RPMI7951 (cell line): ENCODE measurements at places on chromosomes 13 and 19. TPM values are rescaled to one million over a fixed set of nuclear protein-coding genes. Genes with fewer than 3 reads are reported as not detected.
A peak's percentile ranks its signal among the peaks of the same experiment; 100 is the strongest.

GRCh38 chr19:46571495-46571894 is 29.6 kb upstream of the CALM3 start:
- DNase-seq: peak; percentile 27

- DNase-seq: no peak
Measured at GRCh38 chr13:67642657-67643056, 412.5 kb upstream of the PCDH9 start.

- peak; percentile 54 for DNase-seq
Measured at GRCh38 chr13:41577436-41577835, 120.1 kb downstream of the RGCC start.

DNA sequence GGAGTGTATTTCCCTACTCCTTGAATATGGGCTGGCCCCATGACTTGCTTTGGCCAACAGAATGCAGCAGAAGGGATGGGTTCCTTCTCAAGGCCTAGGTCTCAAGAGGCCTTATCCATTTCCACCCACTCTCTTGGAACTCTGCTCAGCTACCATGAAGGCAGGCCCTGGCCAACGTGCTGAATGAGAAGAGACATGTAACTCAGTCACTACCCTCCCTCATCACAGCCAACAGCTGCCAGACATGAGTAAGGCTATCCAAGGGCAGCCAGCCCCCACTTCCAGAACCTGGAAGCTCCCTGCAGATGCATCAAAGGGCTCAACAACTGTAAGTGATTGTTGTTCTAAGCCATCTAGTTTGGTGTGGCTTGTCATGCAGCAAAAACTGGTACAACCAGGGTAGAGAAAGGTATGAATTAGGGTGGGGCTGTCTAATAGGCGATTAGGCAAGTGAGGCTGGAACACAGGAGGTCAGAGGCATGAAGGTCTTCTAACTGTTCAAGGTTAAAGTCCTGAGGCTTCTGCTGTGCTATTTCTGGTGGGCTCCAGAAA is 1.4 kb upstream of the RASL11A start:
- no peak for DNase-seq

GRCh38 chr13:59413126-59413525 is 750.6 kb downstream of the DIAPH3 start:
- DNase-seq: no peak

- DNase-seq: peak; percentile 99
Measured at GRCh38 chr19:35745328-35746086, at the start of the genes PSENEN and U2AF1L4. Gene PSENEN (plus strand): TSS chr19:35745651. CDS start chr19:35745931, 280 bp downstream. Gene U2AF1L4 (minus strand): TSS chr19:35745418. CDS start chr19:35745391, 27 bp downstream.

DNA sequence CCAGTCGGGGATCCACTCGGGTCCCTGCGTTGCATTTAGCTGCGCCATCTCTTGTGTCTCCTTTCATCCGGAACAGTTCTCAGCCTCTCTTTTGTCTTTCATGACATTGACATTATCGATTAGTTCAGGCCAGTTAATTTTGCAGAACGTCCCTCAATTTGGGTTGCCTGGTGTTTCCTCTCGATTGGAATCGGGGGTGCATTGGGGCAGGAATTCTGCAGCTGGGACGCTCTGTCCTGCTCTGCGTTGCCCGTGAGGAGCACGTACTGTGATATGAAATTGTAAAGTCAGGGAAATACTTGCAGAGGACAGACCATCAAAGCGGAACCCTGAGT is 22.4 kb downstream of the MARK4 start:
- no peak for DNase-seq

GRCh38 chr13:113584870-113585671 is 518 bp downstream of the TFDP1 start:
- no peak for DNase-seq

DNA sequence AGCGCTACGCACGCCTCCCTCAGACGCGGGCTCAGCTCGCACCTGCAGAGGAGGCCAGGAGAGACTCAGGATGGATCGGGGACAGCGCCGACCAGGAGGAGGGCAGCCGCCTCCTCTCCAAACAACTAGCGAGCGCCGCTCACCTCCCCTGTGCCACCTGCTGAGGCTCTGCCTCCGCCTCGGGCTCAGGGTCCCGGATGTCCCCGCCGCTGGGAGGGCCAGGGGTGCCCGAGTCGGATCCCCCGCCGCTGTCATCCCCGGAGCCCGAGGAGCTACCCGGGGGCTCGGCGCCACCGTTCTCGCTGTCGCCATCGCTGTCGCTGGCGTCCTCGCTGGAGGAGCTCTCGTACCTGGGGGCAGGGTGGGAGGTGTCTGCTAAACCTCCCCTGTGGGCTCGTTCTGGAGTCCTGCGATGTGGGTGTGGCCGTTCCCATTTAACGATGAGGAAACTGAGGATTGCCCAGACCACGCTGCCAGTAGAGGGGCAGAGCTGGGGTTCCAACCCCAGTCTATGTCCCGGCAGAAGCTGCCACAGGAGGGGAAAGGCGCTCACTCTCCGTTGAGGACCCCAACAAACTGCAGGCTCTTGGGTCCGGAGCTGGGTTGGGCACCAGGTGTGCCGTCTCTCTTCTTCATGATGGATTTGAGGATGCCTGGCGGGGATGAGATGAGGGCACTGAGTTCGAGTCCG is 9.2 kb downstream of the KANK3 start:
- DNase-seq: no peak

DNA sequence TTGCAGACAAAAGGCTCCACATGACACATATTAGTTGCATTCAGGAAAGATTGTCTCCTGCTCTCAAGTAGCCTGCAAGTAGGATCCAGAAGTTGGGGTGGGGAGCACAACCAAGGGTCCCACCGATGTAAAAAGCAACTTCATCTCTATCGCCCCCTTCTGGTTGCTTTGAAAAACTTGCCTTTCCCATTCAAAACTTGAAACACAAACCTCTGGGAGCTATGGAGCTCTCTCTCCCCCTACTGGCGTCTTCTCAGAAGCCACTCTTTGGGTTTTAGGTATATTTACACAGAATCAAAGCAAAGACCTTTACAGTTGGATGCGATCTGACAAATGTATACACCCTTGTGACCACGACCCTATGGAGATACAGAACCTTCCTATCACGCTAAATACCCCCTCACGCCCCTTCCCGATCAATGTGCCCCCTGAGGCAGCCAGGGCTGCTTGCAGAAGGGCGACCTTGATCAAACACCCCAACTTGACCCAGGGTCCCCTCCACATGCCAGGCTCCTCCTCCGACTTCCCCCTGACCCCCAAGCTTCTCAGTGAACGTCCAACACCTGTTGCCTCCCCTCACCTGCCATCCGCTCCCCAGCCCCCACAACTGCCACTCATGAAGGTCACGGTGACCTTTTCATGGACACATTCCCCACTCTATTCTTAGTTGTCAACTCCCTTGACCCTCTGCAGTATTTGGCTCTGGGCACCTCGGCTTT is 10.1 kb downstream of the NOSIP start:
- peak; percentile 81 for DNase-seq

DNA sequence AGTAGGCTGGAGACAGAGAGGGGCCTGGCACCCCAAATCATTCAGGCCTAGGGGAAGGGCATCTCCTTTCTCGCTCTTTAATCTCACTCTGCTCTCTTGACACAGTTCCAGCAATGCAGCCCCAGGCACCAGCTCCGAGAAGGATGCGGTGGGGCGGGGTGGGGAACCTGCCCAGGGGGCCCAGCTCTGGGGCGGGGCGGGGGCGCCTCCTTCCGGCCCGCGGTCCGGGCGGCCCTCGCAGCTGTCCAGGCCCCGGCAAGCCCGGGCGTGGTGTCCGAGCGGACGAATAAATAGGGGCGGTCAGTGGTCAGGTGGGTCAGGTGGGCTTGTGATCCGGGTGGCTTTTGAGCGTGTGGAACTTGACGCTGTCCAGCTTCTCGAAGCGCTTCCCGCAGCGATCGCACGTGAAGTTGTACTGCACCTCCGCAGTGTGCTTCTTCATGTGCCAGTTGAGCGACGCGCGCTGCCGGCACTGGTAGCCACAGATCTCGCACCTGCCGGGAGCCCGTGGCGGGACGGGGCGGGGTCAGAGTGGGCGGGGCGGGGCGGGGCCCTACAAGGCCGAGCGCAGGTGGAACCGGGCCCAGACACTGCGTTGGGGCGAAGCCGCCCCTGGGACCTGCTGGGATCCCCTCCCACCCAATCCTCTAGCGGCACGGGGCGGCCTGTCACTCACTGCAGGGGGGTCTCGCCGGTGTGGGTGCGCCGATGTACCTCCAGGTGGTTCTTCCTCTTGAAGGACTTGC is 2.7 kb upstream of the ELAVL3 start:
- DNase-seq: no peak

DNA sequence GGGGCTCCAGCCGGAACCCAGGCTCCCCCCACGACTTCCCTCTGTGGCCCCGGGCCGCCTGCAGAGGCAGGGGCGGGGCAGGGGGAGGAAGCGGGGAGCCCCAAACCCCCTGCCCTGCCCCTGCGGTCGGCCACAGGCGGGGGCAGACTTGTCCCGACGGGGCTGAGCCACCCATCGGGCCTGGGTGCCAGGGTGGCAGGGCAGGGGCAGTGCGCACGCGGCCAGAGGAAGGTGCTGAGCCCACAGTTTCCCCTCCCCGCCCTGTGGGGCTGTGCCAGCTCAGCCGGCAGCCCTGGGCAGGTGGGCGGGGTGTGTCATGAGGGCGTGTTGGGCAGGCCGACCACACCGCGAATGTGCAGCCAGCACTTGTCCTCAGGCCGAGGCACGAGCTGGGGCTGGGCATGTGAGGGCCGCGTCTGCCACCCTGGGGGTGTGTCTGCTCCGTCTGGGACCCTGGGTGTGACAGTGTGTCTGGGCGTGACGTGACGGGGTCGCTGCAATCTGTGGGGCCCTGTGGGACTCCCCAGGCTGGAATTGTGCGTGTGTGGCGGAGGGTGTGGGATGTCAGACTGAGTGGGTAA is 17.7 kb downstream of the CCDC97 start:
- DNase-seq: peak; percentile 81

DNA sequence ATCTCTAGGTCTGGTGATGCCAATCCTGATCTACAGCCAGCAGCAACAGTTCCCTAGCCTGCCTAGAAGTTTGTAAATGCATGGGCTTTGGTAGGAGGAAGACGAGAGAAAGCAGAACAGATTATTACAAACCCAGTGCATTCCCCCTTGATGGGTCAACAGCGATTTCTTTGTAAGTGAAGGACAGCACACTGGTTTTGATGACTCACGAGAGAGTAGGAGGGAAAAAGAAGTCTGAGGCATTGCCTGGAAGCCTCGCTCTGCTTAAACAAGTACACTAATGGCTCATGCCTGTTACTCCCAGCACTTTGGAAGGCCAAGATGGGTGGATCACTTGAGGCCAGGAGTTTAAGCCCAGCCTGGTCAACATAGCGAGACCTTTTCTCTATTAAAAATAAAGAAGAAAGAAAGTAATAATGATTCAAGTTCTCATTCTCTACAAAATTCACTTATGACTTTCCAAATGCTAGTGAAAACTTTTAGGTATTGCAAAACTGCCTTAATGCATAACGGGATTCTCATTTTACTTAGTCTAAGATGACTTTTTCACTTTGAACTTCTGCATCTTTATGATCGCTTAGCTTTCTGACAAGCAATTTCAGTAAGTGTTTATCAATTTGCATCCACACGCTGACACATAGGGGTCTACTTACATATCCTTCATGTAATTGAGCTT is 47.7 kb upstream of the USPL1 start:
- peak; percentile 93 for DNase-seq

GRCh38 chr13:96527497-96527896 is 437.6 kb downstream of the HS6ST3 start:
- DNase-seq: no peak

DNA sequence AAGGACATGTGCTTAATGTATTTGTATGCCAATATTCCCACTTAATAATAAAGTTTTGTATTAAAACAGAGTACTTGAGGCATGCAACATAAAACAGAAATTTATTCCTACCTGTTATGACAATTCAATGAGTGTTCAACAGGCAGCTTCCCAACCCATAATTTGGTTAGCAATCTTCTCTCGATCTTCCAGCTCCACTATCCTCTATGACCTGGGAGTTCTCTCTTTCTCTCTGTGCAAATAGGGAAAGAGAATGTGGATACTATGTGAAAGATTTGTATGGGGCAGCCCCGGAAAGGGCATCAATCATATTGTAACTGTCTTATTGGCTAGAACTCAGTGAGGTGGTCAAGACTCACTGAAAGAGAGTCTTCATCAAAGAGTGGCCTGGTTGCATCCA is 644.9 kb upstream of the PCDH20 start:
- no peak for DNase-seq

- no peak for DNase-seq
Measured at GRCh38 chr13:98568918-98569317, 8.0 kb downstream of the STK24 start.

GRCh38 chr13:76965759-76966421 is 17.6 kb downstream of the ACOD1 start:
- DNase-seq: peak; percentile 85

DNA sequence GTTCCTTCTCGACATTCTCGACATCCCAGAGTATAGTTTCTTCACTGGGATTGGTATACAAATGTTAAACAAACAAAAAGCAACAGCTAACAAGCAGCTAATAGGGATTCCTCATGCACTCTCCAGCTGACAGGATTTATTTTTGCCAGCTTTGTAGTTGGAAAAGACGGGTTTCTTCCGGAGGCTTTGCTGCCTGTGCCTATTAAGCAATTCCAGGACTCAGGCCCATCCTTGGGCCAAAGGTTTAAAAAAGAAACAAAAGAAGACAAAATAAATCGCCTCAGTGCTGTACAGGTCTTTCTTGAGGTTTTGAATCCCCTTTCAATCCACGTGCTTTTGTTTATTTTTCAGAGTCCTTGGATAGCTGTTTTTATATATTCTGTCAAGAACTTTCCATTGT is 1414.5 kb upstream of the PCDH9 start:
- DNase-seq: no peak

DNA sequence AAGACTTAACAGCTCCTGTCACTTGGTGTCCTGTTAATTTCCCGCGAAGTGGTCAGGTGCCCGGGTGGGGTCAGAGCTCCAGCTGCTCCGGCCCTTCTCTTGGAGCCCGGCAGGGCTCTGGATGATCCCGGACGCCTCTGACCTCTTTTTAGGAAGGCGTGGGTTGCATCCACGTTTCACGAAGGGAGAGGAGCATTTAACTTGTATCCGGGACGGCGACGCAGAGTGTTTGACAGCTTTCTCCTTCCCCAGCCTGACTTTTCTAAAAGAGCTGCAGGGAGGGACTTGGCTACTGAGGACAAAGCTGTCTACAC is 656 bp downstream of the ZNF155 start:
- no peak for DNase-seq

DNA sequence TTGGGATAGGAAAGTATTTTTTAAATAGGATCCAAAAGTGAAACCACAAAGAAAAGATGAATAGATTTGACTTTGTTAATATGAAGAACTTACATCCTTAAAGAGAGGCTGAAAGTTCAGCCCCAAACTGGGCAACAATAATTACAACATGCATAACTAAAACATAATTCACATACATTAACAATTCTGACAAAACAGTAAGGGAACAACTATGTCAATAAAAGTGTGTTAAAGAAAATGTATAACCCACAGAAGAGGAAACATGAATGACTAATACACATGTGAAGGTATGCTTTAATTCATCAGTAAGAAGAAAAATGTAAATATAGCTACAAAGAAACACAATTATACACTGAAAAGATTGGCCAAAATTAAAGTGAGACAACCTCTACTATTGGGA is 1597.6 kb upstream of the MIR17HG start:
- DNase-seq: no peak

GRCh38 chr13:73385848-73386247 is 327.0 kb downstream of the KLF5 start:
- DNase-seq: no peak

ZNF112 gene
- total RNA-seq: 6.2 TPM in 2 replicates

ICAM5 gene
- 12.0 and 15.8 TPM in 2 replicates for total RNA-seq

DMPK gene
- total RNA-seq: 9.3 and 11.1 TPM in 2 replicates

SLC6A16 gene
- total RNA-seq: 0.10 and 0.12 TPM in 2 replicates

ADM5 gene
- total RNA-seq: 0.72 and 0.78 TPM in 2 replicates

TMEM238 gene
- total RNA-seq: not detected in 2 replicates

TEX101 gene
- not detected in 2 replicates for total RNA-seq

MBD3L3 gene
- total RNA-seq: not detected in 2 replicates

CGB2 gene
- not detected in 2 replicates for total RNA-seq

NALCN gene
- total RNA-seq: 2.9 and 3.2 TPM in 2 replicates

LYPD5 gene
- total RNA-seq: 0.24 and 0.59 TPM in 2 replicates

URAD gene
- not detected in 2 replicates for total RNA-seq

MAB21L1 gene
- 1.4 and 2.4 TPM in 2 replicates for total RNA-seq

IZUMO4 gene
- 1.4 and 2.2 TPM in 2 replicates for total RNA-seq
